ENCODE measurements at places on chromosomes 5 and 9.
A peak's percentile ranks its signal among the peaks of the same experiment; 100 is the strongest.

GRCh38 chr5:167765352-167765751, 526.1 kb upstream of the WWC1 start:
- no peak for DNase-seq

- no peak for DNase-seq
Measured at GRCh38 chr5:2802693-2803365, 51.4 kb upstream of the IRX2 start.

DNA sequence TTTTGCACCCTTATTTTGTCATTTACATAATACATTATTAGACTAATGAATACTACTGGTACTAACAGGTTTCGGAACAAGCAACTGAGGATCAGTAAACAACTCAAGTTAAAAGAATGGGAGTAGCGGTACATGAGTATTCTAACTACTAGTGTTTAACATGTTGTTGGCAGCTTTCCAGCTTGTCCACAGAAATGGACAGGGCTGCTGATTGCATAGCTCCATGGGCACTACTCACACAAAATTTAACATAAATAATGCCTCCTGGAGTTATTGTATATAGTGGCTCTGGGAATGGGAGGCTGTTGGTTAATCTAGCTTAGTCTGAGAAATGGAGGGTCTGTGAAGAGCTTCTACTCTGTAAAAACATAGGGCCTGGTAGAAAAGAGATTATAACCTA, 6.7 kb downstream of the NCBP1 start:
- no peak for DNase-seq

DNA sequence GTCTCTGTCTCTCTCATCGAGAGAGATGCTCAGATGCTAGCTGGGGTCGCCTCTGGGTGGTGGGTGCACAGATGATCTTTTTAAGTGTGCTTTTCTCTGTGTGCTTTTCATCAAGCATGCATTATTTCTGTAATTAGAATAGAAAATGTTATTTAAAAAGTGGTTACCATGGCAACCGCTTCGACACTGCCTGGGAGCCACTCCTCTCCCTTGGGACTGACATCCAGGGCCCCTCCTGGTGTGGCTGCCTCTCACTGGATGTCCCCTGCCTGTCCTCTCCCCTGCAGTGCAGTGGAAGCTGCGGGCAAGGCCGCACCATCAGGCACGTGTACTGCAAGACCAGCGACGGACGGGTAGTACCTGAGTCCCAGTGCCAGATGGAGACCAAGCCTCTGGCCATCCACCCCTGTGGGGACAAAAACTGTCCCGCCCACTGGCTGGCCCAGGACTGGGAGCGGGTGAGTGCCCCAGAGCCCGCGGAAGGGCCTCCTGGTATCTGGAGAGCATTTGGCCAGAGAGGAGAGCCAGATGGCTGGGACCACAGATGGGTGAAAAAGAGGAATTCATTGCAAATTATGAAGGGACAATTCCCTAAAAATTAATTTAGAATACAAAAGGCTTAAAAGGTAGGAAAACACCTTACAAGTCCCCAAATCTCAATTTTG, 34.7 kb downstream of the ADAMTSL2 start:
- no peak for DNase-seq

DNA sequence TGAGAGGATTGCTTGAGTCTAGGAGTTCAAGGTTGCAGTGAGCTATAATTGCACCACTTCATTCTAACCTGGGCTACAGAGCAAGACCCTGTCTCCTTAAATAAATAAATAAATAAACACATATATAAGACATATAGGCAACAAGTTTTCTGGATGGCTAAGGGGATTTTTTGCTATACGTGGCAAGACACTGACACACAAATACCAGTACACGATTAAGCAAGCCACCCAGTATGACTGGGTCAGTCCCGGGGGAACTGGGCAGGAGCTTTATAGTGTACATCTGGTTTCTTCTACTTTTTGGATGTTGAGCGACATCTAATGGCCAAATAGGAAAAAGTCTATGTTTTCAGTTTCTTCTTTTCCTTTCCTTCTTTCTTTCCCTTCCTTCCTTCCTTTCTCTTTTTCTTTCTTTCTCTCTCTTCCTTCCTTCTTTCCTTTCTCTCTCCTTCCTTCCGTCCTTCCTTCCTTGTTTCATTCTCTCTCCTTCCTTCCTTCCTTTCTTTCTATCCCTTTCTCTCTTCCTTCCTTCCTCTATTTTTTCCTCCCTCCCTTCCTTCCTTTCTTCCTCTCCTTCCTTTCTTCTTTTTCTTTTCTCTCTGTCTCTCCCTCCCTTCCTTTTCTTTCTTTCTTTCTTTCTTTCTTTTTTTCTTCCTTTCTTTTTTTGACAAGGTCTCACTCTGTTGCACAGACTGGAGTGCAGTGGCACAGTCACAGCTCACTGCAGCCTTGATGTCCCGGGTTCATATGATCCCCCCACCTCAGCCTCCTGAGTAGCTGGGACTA, 47.0 kb upstream of the PLIN2 start:
- DNase-seq, result peak; percentile 84

DNA sequence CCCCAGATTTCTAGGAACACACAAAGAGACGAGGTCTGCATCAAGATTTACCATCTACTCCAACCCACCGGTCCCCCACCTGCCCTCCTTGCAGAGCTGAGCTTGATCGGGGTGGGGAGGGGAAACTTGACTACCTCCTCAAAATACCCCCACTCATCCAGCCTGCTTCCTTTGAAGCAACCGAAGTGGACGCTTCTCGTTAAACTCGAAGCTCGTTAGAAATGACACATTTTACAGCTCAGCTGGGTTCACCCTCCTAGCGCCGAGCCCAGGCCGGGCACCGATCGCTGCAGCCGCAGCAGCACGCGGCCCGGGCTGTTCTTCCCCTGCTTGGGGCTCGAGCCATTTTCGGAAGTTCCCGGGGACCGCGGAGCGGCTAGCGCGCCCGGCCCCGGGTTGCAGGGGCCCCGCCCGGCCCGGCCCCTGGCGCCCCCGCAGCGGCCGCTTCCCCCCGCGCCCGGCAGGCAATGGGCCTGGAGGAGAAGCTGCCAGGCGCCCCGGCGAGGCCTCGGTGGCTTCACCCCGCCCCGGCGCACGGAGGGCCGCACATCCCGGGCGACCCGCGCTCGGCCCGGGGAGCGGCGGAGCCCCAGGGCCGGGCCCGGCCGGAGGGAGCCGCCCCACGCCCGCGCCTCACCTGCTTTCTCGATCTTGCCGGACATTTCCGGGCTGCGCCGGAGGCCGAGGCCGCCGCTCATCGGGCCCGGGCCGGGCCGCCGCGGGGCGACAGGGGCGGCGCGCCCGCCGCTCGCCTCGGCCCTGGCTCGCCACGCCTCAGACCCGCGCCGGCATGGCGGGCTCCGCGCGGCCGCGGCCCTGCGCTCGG, 530 bp downstream of the RAPGEF1 start:
- DNase-seq, result peak; percentile 57

- no peak for DNase-seq
Measured at GRCh38 chr5:151093476-151093889, 12.6 kb upstream of the TNIP1 start.

DNA sequence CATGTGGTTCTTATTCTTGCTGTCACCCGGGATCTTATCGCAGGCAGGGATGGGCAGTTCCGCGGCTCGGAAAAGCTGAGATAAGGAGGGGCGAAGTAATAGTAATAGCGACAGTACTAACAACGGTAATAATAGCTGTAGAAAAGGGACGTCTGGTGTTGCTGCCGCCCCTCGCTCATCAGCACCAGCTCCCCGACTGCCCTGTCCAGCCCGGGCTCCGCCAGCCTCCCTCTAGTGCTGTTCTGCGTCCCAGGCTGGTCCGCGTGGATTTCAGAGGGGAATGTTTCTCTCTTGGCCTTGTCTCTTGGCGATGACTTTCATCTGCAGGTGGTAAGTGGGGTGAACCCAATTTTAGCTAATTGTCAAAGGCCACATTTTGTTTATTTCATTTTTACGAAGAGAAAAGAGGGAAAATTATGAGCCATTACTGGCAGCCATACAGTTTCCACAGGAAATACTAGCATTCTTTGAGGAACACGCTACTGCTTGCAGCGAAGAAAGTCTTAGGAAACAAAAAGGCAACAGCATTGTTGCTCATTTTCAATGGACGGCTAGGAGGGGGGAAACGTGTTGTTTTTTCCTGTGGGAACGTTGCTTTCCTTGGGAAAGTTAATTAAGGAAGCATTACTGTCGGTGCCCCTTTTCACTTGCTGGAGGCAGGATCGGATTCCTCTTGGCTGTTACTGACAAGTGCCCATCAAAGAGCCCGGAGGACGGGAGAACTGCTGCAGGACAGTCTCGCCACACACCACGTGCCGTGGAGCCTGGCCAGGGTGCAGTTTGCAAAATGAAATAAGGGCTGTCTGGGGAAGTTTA, 762 bp downstream of the SNCAIP start:
- DNase-seq, result peak; percentile 53

- no peak for DNase-seq
Measured at GRCh38 chr5:117623042-117623805, 1048.6 kb upstream of the SEMA6A start.

DNA sequence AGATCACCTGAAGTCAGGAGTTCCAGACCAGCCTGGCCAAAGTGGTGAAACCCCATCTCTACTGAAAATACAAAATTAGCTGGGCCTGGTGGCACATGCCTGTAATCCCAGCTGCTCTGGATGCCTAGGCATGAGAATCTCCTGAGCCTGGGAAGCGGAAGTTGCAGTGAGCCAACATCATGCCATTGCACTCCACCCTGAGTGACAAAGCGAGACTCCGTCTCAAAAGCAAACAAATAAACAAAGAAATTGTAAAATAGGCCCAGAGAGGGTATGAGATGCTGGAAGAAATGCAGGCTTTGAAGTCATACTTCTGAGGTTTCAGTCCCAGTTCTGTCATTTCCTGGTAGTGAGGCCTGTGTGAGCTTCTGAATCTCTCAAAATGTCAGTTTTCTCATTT, 5.3 kb upstream of the ARHGEF37 start:
- no peak for DNase-seq

- DNase-seq, result no peak
Measured at GRCh38 chr5:16787278-16787677, 148.8 kb downstream of the MYO10 start.

- DNase-seq, result no peak
Measured at GRCh38 chr5:5164163-5164562, 24.0 kb downstream of the ADAMTS16 start.

DNA sequence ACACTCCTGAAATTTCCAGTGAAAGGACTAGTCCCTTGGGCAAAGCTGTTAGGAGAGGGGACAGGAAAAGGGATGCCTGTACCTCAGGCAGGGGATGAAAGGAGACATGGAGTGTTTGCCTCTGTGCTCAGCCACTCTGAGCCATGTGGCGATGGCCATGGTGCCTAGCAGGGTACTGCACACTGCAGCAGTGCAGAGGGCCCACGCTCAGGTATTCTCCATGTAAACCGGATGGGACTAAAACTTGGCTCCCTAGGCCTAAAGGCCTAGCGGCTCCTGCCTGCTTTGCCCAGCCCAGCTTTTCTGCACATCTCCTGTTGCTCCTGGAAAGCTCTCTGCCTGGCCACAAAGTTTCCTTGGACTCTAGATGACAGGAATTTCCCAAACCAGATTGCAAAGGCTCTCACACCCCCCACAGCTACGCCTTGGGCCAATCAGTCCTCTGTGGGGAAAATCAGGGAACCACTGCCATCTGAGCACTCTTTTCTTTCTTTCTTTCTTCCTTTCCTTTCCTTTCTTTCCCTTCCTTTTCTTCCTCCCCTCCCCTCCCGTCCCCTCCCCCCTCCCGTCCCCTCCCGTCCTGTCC, 44.3 kb downstream of the HABP4 start:
- no peak for DNase-seq

GRCh38 chr5:181163487-181164075, 16.2 kb downstream of the OR2V2 start:
- DNase-seq, result peak; percentile 53

DNA sequence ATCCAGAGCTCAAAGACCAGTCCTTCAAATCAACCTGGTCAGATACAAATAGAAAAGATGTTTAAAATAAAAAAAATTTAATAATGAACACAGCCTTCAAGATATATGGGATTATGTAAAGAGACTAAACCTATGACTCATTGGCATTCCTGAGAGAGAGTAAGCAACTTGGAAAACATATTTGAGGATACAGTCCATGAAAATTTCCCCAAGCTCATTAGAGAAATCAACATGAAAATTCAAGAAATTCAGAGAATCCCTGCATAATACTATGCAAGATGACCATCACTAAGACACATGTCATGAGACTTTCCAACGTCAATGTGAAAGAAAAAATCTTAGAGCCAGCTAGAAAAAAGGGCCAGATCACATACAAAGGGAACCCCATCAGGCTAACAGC, 512.9 kb upstream of the PTGER4 start:
- DNase-seq, result no peak

GRCh38 chr9:11902610-11903009, 790.6 kb upstream of the TYRP1 start:
- no peak for DNase-seq

DNA sequence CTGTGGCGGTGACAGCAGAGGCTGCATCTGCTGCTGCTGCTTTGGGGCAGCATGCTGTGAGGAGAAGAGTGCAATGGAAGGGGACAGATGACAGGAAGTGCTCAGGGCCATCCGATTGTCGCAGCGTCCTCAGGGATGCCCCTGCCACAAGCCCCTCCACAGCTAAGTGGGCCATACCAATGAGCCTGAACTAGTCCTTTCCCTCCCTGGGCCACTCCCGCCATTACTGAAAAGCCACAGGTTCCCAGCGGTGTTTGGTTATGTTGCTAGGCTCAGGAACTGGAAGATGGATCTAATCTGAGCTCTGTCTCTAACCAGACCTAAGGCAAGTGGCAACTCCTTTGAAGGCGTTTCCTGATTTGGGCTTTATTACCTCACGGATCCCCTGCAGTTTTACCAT, 109.2 kb downstream of the GAPVD1 start:
- peak; percentile 21 for DNase-seq

DNA sequence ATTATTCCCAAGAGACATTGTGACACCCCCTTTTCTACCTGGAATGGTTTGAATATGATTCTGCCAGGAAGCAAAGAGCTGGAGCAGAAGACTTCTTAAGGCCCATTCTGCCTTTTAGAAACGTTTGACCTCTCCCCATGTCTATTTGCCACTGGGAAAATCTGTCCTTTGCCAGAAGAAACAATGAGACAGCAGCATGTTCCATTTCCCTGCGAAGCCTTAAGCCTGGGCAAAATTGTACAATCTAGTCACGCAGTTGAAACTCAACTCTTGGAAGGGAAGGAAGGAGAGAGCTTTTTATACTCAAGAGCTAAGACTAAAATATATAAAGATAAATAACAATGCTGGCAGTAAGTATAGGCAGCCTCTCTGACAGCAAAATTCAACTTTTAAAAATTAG, 22.1 kb upstream of the SPOCK1 start:
- DNase-seq, result no peak

- peak; percentile 91 for DNase-seq
Measured at GRCh38 chr9:21995006-21995665, 545 bp downstream of the CDKN2B-AS1 start.
